Hematopoietic multipotent progenitor cell treated with erythropoietin and hydrocortisone succinate and interleukin-3 and kit ligand, for 8 days (in vitro differentiated cells): ENCODE measurements at places on chromosomes 11 and 22.

GRCh38 chr22:45804986-45805325 is 133.3 kb downstream of the ATXN10 start:
- peak; percentile 15 for DNase-seq

DNA sequence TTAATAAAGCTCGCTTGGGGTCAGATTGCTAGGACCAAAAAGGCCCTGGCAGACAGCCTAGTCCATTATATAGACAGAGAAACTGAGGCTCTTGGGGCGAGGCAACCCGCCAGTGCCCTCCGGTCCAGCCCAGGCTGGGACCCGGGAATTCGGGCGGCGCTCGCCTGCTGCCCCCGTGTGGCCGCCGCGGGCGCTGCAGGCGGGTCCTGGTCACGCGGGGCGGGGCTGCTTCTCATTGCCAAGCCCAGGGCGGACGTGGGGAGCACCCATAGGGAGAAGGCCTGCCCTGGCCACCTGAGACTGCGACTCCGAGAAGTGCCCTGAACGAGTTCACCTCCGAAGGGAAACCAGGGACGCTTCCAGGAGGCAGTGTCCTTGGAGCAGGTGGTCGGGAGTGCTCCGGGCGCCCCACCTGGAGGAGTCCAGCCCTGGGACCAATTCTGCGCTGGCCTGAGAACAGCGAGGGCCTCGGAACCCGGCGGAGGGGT is 36.0 kb upstream of the CSNK1E start:
- peak; percentile 56 for DNase-seq

GRCh38 chr11:131297441-131297840 is 73.0 kb upstream of the NTM start:
- no peak for DNase-seq

GRCh38 chr11:73360743-73361369 is 15.3 kb upstream of the RELT start:
- no peak for DNase-seq

GRCh38 chr11:8811571-8811970 is 99.4 kb upstream of the AKIP1 start:
- DNase-seq = no peak

DNA sequence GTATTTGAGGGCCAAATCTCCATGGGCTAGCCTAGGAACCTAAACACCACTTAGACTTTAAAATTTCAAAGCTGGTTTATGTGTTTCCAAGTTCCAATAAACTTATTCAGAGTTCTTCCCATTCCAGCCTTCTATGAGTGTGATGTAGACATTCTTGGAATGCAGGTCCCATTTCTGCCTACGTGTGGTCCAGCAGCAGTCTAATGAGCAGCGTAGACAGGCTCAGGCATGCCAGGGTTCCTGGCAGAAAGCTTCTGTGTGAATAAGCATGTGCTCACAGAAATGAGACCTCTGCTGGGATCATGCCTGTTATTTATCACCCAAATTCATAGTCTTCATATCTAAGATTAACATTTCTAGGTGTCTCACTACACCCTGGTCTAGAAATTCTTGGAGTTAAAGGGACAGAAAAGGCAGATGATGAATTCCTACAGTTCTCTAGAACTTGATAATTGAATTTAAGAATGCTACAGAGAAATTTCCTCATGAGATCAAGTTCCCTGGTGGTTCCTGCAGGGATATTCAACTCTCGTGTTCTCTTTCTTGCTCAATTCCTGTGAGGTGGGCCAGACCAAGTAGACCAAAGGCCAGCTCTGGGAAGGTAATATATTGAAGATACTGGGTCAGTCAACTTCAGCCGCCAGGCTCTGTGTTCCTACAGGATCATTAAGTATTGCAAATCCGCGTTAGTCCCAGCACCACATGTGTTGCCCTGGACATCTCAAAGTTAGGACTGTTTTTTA is 17.6 kb downstream of the RNF185 start:
- DNase-seq = no peak
